ENCODE measurements at places on chromosomes 13 and 19. TPM values are rescaled to one million over a fixed set of nuclear protein-coding genes. Genes with fewer than 3 reads are reported as not detected.

KLF1 gene
- total RNA-seq = not detected

CACTIN gene
- 33.8 TPM for total RNA-seq

GRCh38 chr13:91909617-91910016 lies 511.2 kb downstream of the GPC5 start:
- DNase-seq = no peak

- no peak for DNase-seq
Measured at GRCh38 chr19:54106716-54107115, 4.1 kb downstream of the NDUFA3 start.

DNA sequence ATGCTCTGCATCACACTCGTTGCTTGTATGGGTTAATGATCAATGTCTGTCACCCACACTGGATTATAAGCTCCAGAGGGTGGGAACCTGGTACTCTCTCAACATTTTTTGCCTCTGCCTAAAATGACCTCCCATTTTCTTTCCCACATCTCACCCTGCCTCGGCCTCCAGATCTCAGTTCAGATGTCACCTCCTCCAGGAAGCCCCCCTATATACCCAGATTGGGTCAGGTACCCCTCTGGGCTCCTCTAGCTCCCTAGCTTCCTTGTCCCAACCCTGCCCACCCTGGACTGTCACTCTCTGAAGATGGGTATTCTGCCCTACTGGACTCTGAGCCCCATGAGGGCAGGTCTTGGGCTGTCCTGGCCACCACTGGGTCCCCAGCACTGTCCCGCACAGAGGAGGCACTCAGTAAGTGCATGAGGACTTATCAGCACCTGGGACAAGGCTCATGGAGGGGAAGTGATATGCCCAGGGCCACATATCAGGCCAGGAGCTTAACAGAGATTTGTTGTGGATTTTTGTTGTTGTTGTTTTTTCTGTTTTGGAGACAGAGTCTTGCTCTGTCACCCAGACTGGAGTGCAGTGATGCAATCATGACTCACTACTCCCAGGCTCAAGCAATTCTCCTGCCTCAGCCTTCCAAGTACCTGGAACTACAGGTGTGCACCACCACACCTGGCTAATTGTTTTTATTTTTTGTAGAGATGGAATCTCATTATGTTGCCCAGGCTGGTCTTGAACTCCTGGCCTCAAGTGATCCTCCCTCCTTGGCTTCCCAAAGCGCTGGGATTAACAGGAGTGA lies 23.8 kb downstream of the PRKD2 start:
- DNase-seq = no peak

DNA sequence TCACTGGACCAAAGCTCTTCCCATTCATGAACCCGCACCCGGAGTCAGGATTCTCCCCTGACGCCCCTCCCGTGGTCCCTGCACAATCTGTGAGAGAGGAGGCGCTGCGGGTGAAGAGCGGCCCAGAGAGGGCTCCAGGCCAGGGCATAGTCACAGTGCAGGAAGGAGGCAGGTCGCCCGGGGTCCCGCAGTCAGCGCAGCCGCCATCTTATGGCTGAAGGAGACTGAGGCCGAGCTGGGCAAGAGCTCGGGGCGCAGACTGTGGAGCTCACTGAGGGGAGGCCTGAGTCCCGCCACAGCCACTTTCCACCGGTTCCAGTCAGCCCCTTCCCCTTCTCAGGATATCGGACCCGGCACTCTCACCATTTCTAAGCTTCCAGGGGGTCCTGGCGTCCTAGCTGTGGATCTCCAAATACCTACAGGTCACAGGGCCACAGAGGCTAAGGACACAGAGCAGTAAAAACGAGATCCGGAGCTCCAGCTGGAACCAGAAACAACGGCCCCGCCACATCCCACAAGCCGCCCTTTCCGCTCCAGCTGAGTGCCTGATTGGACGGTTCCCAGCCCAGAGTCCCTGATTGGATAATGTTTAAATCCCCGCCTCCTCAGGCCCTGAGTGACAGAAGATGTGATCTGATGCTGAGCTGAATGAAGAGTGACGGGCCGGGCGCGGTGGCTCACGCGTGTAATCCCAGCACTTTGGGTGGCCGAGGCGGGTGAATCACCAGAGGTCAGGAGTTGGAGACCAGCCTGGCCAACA lies at the start of gene ZNF99:
ZNF99 (minus strand) TSS at position 501 of the 760 bp plus-strand sequence; CDS start at position 366, 135 bp downstream.
- no peak for DNase-seq

All from pulmonary artery endothelial cell (primary cell).